Breast epithelium (tissue), 4 donors: ENCODE measurements at places on chromosomes 13 and 19. TPM values are rescaled to one million over a fixed set of nuclear protein-coding genes. Genes with fewer than 3 reads are reported as not detected.
A peak's percentile ranks its signal among the peaks of the same experiment; 100 is the strongest.

DNA sequence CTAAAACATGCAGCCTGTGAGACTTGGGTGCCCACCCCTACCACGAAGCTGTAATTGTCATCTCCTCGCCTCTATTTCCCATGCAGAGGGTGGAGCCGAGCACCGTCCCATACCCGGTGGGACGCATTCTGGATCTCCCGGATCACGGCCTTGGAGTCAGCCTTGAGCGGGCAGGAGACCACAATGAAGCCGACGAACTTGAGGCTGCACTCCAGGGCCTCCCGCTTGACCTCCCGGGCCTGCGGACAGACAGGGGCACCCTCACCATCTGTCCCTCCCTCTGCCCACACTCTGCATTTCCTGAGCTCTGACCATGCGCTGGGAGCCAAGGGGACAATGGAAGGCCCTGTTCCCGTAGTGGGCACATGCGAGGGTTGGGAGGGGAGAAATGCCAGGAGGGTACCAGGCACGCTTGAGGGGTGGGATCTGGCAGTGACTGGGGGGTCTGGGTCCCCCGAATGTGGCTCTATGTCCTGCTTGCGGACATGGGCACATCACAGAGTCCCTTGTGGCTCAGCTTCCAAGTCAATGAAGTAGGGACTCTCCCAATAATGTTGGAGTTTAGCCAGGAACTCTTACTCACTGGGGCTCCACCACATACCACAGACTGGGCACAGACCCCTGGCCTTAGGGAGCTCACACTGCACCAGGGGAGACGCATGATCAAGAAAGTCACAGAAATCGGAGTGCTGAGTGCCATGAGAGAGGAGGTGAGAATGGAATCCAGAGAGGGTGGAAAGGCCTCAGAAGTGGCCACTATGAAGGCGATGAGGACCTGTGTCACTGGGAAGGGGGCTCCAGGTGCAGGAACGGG lies 9.2 kb upstream of the GMIP start:
- DNase-seq: no peak

DNA sequence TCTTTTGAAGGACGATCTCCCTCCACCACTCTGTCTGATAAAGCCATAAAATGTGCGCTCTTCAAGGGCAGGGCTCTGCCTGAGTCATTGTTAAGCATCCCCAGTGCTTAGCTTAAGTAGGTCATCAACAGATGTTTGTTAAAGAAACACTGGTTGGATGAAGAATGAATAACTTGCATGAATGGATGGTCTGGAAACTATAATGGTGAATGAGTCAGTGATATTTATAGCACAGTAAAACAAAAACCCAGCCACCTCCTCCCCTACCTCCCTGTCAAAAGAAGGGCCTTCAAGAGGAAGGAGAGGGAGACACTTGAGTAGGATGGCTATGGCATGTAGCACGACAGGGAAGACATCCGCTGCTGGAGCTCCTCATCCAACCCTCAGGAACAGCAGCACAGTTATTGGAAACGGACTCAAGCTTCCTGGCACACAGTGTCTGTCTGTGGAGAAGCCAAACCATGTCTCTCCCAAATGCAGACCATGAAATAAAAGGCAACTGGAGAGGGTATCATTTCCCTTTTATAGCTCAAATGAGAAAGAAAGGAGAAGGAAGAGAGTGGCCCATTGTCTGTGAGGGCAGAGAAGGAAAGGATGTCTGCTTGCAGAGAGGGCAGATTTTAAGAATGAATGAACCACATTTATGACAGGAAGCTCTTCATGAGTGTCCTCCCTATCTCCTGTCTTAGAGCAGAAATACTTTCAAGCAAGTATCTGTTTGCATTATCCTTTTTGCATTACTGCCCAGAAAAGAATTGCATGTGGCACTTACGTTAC lies 183.5 kb upstream of the UBL3 start:
- DNase-seq: no peak

GRCh38 chr19:55283548-55284377 lies at the start of gene BRSK1:
Gene BRSK1 (plus strand): TSS chr19:55283997. CDS start chr19:55284443, 446 bp downstream.
- no peak for DNase-seq

DNA sequence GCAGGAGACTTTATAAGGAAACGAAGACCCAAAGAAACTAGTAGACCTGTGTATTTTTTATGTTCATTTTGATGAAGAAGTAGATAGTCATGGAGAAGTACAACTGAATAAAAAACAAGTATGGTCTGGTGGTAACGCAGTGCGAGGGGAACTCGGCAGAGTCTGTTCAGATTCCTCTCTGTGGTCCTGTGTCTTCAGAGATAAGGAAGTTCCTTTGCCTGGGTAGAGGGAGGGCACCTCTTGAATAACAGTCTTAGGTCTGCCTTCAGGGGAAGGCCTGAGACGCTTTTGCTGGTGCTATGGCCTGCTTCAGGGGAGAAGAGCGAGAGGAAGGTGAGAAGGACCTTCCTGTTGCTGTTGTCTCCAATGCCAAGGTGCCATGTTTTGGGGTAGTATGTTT lies 25.9 kb upstream of the SLC46A3 start:
- DNase-seq: no peak

- DNase-seq: no peak
Observed at GRCh38 chr13:46643165-46643777, 90.3 kb downstream of the LRCH1 start.

DNA sequence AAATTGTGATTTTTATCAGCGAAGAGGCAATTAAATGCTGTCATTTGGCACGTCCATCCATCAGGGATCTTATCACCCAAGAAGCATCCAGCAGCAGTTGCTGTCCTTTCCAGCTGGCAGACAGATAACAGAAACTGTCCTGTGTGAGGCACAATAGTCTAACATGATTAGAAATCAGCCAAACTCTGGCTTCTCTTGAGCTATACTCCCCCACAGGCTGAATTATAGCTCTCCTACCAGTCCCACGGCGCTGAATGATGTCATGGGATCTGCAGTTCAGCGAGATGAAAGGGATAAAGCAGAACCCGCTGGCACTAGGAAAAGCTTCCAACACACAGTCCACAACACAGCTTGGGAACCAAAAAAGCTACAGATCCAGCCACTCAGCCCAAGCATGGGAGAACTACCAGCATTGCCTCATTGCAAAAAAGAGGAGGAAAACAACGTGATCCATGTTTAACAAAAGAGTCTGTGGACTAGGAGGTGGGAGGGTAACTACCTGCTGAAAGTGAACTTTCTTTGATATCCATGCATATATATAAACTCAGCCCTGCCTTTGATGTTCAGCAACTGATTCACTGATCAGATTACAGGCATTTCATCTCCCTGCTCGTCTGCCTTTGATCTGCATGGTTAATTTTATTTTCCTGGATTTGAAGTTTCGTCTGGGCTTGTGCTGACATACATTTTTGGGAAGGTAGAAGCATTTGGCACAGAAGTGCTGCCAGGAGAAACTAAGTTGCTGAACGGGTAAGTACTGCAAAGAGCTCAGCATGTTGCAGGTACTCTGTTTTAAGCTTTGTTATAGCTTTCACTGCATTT lies at the start of gene TNFRSF19:
Gene TNFRSF19 (plus strand): TSS at position 314 of the 822 bp plus-strand sequence. CDS start 19,772 bp downstream, outside the sequence.
- no peak for DNase-seq

DNA sequence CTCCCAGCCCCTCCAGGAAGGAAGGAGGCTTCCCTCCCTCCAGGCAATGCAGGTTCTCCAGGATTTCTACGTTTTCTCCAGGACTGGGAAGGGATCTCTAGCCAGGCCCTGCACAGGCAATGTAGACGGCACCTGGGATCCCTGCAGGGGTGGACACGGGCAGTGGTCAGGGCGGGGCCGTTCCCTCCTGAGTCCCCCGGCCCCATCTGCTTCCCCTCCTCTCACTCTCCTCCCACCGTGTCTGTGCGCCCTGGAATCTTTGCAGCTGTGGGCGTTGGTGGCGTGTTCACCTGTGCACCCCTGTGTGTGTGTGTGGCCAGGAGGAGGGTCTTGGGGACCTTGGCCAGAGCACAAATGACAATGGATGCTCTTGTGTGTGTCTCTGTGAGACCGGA lies 10.0 kb downstream of the NRTN start:
- no peak for DNase-seq

DNA sequence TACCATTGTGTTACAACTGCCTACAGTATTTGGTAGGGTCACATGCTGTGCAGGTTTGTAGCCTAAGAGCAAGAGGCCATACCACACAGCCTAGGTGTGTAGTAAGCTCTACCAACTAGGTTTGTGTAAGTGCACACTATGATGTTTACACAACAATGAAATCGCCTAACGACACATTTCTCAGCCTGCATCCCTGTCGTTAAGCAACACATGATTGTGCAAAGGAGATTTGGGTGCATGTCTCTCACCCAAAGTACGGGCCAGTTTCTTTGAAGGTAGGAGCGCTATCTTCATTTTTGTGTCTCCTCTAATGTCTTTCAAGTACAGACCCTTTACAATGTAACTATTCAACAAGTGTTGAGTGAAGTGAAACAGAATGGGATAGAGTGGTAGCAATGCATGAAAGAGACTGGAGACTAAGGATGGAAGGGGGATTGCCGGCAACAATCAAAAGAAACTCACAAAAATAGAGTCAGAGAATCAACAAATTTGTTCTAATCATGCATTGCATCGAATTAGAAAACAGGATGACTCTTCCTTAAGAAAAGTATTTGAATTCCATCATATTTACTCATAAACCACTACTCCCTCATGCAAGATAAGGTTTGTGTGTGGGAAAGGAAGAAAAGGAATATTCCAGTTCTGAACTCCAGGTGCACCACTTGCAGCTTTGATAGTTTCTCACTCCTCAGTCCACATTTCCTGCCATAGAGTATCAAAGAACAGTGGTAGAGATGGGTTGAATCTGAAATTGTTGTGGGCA lies 60.2 kb upstream of the TNFRSF19 start:
- DNase-seq: no peak

- no peak for DNase-seq
Observed at GRCh38 chr13:108859197-108860012, 230.0 kb downstream of the MYO16 start.

DNA sequence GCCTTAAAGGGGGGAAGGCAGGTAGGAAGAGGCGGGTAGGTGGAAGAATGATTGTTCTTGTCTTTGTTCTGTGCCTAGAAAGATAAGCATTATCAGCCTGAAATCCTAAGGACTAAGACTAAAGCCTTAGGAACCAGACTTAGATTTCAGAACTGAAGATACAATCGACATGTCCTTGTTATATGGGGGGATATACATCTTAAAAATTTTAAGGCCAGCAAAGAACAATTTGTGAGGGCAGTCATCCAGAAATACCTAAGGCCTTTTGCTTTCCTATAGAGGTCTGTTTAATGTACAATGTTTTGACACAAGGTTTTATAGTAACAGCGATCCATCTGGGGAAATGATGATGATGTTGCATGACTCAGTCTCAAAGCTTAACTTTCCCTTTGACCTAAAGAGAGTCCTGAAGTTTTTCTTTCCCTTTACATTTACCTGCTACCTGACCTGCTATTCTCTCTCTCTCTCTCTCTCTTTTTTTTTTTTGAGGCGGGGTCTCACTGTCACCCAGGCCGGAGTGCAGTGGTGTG lies 20.2 kb upstream of the CEACAM6 start:
- DNase-seq: no peak

GRCh38 chr13:57813651-57814050 lies 182.1 kb downstream of the PCDH17 start:
- DNase-seq: no peak

- DNase-seq: no peak
Observed at GRCh38 chr13:111429064-111429558, 108.7 kb downstream of the TEX29 start.

GRCh38 chr19:47609906-47610894 lies 1.3 kb downstream of the BICRA start:
- DNase-seq: peak; percentile 29

DNA sequence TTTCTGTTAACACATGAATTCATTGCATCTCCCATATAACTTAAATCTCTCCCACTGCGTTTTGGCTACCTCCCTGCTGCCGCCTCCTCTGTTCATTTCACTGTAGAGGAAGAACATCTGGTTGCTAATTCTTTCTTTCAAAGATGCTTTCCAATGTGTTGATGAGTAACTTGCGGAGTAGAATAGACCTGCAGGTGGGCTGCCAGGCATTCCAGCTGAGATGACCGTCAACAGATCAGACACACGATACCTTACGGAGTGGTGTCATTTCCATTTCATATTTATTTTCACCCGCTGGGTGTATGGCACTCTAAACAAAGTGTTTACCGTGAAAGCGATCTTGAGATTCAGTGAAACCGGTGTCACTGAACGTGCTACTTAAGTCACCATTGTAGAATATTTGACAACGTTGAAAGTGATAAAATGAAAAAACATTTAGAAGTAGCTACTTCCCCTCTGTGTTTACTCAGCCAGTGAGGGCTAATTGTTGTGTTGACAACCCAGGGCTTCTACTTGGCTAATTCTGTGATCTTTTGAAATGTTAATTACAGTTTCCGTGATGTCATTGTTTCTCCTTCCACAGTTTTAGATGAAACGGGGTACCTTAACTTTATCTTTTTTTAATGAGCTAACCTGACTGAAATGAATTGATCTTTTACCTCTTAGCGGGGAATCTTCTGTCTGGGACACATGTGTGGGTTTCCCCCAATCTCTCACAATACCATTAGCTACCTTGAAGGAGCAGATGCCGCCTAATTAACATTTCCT lies 228.5 kb upstream of the ARGLU1 start:
- DNase-seq: no peak

- no peak for DNase-seq
Observed at GRCh38 chr19:53541971-53542370, 4.0 kb downstream of the ZNF331 start.

The POGLUT2 gene
- 5.9 TPM for total RNA-seq

The NFIX gene
- 52.8 TPM for total RNA-seq

The ZNF626 gene
- total RNA-seq: 21.0 TPM
